ENCODE measurements at places on chromosomes 3 and 15.

DNA sequence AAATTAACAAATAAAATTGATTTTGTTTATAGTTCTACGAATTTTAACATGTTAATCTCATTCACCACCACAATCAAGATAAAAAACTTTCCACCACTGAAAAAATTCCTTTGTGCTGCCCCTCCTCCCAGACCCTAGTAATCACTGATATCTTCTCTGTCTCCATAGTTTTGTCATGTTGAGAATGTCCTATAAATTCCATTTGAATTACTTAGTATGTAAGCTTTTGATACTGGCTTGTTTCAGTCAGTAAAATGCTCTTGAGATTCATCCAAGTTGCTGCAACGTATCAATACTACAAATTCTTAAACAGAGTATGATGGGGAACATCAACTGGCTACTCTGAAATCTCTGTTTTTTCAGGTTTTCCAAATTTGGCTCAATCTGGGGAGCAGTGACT lies 129.6 kb downstream of the CTNNB1 start:
- DNase-seq = no peak

- peak; percentile 94 for DNase-seq
Measured at GRCh38 chr15:36358094-36358493, 221.3 kb upstream of the CDIN1 start.

DNA sequence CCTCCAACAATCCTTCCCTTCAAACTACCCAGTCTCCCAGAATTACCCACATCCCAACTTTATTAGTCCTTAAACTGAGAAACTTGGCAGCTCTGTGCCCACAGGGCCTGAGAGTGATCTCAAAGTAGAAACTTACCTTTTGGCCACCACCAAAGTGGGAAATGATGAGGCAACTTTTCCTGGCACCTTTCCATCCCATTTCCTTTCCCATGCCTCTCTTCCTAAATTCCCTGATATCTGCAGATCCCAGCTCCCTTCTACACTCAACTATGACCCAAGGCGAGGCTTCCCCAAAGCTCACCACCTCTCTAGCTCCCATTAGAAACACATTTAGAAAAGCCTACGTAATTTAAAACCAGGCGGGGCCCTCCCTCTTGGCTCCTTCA lies 271.9 kb downstream of the FOXP1 start:
- no peak for DNase-seq

DNA sequence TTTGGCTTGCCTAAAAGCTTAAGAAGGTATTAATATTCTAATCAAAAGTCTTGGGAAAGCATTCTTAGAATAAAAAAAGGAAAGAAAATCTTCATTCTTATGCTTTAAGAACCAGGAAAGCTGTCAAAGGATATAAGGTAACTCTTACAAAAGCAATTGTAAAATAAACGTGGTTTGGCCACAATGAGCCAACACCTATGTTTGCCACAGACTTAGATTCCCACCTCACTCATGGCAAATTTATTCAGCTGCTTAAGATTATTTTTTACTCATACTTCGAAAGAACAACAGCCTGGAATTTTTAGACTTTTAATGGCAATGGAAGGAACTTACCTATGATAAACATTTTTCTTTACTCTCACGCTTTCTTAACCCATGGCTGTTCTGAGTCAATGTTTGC lies 38.4 kb downstream of the AGTR1 start:
- DNase-seq = no peak

GRCh38 chr15:42121682-42122081 lies 27.3 kb upstream of the PLA2G4D start:
- no peak for DNase-seq

GRCh38 chr15:72389231-72389630 lies 8.9 kb upstream of the TMEM202 start:
- peak; percentile 15 for DNase-seq

DNA sequence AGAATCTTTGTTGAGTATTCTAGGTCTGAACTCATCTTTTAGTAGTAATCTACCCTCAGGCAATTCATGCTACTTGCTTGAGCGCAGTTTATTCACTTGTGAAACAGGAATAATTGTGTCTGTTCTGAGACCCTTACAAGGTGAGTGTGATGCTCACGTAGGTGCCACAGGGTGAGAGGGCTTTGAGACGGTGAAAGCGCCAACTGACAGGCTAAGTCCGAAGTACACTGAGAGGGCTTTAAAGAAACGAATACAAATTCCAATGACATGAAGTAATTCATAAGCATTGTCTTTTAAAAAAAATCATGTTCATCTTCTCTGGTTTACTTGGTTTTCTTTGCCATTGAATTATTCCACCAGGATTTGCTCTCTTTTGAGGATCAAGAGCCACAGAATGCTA lies 393.7 kb upstream of the RGMA start:
- DNase-seq = no peak

DNA sequence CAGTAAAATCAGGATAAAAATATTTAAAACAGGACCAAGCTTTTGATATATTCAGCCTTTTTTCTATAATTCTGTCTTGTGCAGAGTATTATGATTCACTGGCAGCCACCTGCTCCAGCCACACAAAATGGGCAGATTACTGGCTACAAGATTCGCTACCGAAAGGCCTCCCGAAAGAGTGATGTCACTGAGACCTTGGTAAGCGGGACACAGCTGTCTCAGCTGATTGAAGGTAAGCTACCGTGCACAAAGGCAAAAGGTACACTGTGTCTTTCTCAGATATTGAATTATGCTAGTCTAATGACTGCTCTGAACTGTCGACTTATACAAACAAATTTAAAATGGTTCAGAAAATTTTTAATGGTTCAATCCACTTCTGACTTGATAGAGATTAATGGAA lies 114.2 kb downstream of the HCN4 start:
- no peak for DNase-seq

DNA sequence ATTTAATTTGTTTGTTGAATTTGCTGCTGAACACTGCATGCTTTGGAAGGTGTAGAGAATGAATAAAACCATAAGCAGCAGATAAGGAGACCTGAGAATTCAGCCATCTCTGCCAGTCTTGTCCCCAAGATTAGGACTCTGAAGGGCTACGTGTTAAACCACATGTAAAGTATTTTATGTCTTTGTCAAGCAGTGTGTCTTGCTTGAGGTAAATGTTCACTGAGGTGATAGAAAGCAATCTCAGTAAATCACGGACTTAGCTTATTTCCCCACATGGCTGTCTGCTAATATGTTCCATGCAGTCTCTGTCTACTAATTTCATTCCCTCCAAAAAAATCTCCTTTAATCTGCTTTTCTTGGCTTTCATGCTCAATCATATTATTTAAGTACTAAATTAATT lies 467.1 kb downstream of the RAP2B start:
- no peak for DNase-seq

DNA sequence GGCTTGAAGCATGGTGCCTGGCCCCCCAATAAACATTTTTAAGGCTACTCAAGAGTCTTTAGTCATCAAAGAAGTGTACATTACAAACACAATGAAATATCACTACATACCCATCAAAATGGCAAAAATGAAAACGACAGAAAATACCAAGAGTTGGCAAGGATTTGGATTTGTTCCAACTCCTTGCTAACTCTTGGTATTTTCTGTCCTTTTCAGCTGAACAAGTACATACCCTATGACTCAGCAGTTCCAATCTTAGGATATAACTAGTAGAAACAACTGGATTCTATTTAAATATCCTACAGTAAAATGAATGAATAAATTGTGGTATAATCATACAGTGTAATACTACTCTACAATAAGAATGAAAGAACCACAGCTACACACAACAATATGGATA lies 25.1 kb upstream of the GABPB1 start:
- DNase-seq = peak; percentile 12

GRCh38 chr15:81087066-81087465 lies 47.0 kb upstream of the CFAP161 start:
- peak; percentile 52 for DNase-seq

GRCh38 chr15:54515664-54516582 lies 537.7 kb downstream of the UNC13C start:
- no peak for DNase-seq

DNA sequence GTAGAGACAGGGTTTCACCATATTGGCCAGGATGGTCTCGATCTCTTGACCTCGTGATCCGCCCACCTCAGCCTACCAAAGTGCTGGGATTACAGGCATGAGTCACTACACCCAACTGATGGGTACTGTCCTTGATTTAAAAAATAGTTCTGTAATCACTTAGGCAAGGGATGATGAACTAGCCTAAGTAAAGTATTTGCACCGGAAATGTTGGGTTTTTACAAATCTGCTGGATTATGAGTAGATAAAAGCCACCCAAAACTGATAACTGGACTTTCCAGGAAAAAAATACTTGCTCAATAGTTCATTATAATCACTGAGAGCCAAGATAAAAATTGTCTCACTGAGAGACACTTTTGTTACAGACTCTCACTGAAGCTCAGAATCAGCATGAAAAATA lies 218.0 kb downstream of the WNT5A start:
- no peak for DNase-seq

GRCh38 chr3:142597906-142598305 lies 1.7 kb downstream of the PLS1 start:
- no peak for DNase-seq

DNA sequence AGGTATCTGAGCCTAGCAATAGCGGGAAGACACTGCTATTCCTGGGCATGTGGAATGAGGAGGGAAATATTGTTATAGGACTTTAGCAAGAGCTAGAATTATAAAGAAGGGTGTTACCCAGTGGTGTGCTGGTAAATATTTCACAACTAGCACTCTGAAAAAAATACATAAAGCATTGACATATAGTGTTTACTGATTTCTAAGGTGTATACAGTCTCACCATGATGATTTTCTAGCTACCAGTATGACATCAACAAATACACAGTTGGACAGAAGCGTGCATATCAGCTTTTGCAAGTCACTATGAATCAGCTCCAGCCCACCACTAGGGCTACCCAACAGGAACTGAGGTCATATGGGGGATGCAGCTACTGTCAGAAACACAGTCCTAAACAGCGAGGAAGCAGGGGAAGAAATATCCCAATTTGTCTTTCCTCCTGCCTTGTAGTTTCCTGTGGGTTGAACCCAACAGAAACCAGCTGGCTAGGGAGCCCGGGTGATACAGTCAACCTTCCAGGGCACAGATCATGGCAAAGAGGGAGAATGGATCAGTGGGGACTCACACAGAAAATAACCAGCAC lies 39.6 kb downstream of the HGD start:
- peak; percentile 5 for DNase-seq

- no peak for DNase-seq
Measured at GRCh38 chr3:134485075-134485717, 589 bp downstream of the ANAPC13 start.

DNA sequence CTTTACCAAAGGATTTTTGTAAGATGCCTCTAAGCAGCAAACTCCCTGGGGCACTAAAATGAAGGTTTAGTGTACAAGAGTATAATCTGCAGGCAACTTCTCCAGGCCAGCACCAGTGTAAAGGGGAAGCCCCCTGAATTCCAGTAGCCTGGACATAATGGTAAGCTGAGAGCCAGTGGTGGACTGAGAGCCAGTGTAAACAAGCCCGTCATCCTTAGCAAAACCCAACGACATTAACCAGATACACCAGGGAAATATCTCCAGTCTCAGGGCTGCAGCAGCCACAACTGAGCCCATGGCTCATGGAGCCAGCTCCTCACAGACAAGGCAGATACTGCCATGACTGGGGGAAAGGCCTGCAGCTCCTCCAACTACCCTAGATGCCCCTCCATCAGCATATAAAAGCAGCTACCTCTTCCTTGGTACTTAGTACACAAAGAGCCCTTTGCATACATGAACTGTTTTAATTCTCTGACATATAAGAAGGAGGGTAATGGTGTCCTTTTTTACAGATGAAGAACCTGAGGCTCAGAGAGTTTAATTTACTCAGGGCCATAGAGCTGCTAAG lies 21.7 kb downstream of the PARP16 start:
- no peak for DNase-seq

DNA sequence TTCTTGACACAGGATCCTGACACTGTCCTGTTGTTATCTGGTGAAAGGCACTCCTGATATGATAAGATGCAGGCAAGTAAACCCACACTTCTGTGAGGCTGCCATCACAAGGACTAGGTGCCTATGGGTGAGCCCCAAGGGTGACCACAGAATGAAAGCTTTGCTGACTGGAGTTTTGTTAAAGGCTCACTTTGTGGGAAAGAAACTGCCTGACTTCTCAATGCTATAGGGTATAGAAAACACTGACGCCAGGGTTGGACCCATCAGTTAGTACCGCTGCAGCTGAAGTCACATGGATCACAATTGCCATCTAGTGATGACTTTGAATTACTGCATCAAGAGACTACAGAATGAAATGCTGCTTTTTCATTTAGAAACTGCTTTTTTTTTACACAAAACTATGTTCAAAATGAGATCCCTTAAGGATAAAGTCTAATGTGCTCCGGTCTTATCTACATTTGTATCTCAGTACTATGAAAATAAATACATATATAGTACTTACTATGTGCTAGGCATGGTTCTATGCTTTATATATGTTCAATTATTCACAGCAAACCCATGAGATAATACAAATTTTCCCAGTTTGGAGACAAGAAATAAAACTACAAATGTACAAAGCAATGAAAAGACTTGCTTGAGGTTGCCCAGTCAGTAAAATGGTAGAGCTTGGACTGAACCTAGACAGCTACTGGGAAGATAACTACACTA lies 64.2 kb upstream of the CMSS1 start:
- peak; percentile 76 for DNase-seq

DNA sequence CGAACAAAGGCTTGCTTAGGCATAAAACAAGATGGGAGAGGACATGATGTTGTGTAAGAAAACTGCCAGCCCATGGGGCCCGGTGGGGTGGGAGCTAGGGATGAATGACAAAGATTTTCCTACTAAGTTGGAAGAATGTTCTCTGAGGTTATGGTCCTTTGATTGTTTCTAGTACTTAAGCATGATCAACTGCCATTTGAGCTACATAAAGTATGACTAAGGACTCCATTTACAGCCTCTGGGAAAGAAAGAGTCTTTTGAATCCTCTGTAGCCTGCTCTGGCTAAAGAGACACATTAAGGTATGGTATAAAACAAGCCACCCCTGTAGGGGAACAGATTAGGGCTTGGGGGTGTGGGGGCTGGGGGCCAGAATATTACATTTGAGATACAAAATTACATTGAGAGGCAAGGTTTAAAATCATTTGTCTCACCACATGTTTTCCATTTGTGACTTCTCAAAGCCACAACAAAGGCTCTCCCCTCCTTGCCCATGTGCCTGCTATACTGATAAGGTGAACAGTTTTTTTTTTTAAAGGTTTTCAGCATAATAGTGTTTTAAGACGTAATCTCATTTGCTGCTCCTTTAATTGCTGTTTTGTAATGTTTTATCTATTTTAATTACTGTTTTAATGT lies 323.4 kb downstream of the CHST2 start:
- DNase-seq = no peak

GRCh38 chr15:49669288-49669687 lies 48.4 kb downstream of the DTWD1 start:
- DNase-seq = no peak

Data from foreskin fibroblast (primary cell).